ENCODE measurements at places on chromosomes 3 and 15.

GRCh38 chr15:60374209-60374608 is 23.6 kb downstream of the ANXA2 start:
- no peak for DNase-seq

GRCh38 chr15:43771816-43772215 is 5.0 kb downstream of the ELL3 start:
- DNase-seq: no peak

DNA sequence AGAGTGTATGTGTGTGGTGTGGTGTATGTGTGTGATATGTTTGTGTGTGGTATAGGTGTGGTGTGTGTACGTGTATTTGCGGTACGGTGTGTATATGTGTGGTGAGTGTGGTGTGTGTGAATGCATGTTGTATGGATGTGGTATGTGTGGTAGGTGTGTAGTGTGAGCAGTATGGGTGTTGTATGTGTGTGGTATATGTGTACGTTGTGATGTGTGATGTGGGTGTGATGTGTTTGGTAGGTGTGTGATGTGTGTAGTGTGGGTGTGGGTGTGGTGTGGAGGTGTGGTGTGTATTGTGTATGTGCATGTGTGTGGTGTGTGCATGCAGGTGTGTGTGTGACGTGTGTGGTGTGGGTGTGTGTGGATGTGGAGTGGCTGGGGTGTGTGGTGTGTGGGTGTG is 58.7 kb downstream of the EFCAB12 start:
- DNase-seq: no peak

GRCh38 chr3:186525369-186526255 is 18.6 kb downstream of the CRYGS start:
- DNase-seq: no peak

DNA sequence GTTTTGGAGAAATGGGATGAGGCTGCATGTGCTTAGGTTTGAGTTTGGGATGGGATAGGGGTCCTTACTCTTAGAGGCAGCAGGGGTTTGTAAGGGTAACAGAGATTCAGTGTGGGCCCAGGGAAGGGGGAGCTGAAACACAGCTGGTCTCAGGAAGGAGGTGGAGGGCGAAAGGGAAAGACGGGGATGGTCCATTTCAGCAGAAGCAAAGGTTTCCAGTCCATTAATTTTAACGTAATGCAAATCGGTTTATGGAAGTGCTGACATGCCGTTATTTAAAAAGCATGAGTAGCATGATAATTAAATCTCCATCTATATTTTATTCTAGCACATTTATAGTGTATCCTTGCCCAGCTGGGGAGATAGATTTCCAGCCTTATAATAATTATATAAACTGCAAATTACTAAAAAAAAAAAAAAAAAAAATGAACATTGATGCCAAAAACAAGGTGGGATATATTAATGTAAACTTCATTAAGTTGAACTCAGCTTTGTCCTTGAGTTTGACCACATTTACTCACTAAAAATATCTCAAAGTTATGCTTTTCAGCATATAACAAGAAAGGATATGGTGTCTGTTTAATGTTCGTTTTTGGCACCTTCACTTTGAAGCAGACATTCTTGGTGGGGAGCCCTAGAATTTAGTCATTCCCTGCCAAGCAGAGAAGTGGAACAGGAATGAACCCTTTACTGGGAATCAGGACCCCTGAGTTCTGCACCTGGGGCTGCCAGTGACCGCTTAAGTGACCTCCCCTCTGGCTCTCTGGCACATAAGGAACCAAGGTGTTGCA is 234.7 kb downstream of the THSD4 start:
- DNase-seq: no peak

DNA sequence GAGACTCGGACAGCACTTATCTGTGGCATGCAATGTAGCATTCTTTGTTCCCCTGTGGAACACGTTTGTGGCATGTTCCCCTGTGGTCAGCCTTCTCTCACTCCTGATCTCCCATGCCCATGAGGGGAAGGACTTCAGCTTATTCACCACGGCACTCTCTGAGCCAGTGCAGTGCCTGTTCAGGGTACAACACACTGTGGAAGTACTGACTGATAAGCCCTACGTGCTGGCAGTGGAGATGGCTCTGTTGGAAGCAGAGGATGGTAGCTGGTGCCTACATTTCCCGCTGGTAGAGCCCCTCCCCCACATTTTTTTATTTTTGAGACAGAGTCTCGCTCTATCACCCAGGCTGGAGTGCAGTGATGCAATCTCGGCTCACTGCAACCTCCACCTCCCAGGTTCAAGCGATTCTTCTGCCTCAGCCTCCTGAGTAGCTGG is 43.5 kb upstream of the ETV5 start:
- no peak for DNase-seq

DNA sequence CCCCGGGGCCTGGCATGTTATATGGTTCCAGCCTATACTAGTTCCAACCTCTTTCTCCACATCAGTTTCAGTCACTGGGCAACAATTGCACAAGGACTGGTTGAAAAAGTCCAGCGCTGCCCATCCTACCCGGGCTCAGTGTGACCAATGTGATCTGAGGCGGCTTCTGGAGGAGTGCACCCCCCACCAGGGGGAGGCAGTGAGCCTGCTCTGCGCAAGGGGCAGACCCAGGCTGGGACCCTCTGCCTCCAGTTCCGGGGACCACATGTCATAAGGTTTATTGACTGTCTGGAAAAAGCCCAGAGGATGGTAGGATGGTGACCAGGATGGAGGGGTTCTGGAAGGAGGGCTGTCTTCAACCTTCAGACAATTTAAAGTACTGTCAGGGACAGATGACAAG is 25.6 kb upstream of the NR2E3 start:
- no peak for DNase-seq

DNA sequence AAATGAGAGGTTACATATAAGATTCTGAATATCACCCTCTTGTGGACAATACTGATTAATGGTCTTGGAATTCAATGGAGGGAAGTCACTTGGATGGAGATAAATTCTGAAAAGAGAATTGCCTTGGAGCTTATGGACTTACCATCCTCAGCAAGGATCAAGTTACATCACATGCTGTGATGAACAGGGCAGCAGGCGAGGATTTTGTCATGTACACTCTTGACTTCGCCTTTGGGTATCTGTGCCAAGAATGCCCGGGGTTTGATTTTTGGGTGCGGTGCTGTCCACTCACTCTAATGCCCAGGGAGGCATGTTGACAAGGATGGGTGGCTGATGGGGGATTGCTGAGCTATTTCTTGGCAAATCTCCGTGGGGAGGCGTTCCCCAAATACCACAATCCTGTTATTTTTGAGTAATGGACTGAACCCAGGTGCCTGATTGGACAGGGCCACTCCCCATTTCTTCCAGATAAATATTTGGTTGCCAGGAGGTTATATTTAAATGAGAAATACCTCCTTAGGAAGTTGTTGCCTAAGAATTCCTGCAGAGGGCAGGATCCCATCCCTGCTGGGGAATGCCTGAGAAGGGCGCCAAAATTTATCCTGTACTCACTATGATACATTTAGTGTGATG is 96.3 kb downstream of the TPRG1 start:
- DNase-seq: no peak

GRCh38 chr3:139291276-139292051 is 52.4 kb upstream of the MRPS22 start:
- DNase-seq: no peak

DNA sequence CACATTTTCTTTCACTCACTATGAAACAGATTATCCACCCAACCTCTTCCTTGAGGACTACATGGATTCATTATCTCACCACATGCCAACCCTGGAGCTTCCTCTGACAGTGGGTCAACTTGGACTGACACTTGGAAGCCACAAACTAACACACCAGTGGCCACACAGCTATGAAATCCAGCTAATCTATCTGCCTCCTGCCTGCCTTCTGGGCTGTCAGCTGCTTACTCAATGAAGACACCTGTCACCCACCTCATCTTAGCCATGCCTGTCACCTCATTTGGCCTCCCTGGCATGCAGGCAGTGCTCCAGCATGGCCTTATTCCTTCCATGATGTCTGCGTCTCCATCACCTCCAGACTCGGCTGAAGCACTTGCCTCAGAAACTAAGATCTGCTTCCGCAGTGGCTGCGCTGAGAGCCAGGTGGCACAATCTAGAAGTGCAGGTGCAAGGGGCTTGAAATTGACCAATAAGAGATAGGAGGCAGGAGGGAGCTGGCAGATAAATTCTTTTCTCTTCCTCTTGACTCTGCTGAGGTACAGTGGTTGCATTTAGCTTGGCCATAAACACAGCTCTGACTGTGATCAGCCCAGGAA is 105.2 kb upstream of the RNF7 start:
- no peak for DNase-seq

DNA sequence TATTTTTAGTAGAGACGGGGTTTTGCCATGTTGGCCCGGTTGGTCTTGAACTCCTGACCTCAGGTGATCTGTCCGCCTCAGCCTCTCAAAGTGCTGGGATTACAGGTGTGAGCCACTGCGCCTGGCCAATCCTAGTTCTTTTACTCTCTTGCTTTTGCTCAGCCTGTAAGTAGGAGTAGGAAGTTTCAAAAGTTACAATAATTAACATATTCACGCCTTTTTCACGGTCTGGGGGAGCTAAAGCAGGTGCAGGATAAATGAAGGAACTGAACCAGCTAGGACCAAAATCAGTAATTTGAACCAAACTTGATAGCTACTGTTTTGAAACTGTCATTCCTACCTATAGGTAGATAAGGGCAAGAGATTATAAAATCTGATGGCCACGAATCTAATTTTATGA is 98.5 kb downstream of the CACNA1D start:
- DNase-seq: no peak

GRCh38 chr3:128060473-128061381 is 8.5 kb downstream of the SEC61A1 start:
- no peak for DNase-seq

DNA sequence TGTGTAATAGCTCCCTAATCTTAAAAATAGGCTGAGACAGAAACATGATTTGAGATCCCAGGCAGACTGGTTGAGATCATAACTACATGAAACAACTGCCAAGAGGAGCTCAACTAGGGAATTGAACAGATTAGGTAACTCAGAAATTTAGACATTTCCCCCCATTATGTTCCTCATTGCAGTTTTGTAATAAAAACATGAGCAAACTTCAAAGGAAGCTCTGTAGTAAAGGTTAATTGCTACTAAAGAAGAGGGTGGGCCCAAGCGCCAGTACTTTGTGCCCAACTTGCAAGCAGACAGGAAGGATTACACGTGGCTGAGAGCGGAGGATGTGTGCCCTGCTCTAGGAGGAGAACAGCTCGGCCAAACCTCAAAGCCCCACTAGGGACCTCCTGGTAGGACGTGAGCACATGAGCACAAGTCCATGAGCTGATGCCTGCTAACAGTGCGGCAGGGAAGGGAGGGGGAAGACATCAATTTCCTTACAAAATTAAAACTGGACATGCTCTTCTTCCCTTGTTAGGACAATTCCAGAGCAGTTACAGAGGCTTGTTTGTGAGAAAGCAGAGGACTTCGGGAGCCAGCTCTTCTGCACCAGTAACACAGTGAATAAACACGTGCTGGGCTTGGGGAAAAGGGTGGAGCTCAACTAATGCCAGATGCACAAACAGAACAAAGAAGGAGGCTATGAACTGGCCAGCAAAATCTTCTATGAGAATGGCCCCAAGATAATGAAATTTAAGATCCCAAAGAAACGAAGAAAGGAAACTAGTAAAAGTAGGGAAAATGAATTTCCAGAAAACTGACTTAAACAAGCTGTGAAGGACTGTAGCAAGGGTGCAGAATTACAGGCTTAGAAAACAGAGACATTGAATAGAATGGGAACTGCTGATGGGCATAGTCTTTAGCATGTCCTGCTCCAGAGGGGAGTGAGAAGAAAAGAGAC is 275.5 kb downstream of the MECOM start:
- DNase-seq: no peak

DNA sequence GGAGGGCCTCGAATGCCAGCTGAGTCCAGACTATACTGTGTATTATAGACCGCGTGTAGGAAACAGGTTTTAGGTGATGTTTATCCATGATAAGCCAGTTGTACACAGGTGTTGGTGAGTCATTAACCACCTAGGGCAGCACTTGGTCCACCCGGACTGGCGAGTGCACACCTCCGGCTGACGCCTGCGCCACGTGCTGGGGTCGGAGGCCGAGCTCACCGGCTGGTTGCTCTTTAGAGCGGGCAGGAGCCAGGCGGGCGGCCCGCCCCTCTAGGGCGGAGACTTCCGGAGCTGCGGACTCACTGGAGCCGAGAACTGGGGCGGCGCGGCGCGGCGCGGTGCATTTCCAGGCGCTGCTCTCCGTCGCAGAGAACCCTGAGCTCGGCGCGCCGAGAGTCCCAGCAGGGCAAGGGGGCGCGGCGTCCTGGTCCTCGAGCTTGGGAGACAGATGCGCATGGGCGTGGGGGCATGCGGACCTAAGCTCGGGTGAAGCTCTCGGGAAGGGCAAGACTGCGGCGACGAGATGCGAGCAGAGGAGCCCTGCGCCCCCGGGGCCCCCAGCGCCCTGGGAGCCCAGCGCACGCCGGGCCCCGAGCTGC is at the start of gene ESYT3:
ESYT3 (plus strand) TSS at position 341 of the 599 bp plus-strand sequence; CDS start at position 524, 183 bp downstream.
- DNase-seq: no peak

DNA sequence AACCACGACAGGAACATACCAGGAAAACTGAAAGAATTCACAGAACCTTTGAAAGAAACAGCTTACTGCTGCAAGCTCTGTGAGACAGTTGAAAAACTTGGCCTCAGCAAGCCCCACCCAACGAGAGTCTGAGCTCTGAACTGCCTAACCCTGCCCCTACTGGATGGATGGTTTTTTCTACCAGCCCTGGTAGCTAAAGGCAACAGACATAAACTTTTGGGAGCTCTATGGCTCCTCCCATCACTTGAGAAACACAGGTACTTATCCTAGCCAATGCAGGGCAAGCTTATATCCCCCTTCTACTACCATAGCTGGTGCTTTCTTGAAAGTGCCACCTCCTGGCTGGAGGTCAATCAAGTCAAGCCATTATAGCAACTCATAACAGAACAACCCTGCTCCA is 471.8 kb downstream of the GRM7 start:
- no peak for DNase-seq

DNA sequence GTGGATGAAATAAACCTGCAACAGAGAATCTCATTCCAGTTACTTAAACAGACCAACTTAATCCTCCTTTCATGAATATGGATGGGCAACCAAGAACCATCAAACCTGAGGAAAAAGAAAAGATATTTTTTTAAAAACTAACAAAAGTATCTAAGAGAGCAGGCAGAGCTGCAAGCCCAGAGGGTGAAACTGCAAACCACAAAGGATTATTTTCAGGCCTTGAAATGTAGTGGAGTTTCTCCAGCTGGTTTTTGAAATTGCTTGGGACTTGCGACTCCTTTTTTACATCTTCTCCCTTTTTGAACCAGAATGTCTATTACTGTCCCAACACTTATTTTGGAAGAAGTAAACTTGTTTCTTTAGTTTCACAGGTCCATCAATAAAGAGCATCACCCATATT is 87.4 kb downstream of the STAG1 start:
- no peak for DNase-seq

DNA sequence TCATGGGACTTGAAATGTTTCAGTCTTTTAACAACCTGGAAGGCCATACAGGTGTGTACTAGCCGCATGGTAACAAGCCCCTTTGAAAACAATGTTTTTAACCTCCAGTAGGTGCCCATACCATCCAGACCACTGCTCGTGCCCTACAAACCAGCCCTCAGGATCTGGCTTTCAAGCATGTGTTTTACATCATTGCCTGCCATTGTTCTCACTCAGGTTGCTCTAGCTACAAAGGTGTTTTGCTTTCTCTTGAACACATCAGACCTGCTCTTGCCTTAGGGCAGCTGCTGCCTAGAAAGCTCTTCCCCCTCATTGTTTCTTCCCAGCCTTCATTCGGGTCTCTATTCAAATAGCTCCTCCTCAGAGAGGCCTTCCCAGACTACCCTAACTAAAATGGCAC is 32.3 kb upstream of the MAP3K13 start:
- no peak for DNase-seq
